Fibroblast of skin of abdomen (primary cell): ENCODE measurements at places on chromosomes 5 and 9.

DNA sequence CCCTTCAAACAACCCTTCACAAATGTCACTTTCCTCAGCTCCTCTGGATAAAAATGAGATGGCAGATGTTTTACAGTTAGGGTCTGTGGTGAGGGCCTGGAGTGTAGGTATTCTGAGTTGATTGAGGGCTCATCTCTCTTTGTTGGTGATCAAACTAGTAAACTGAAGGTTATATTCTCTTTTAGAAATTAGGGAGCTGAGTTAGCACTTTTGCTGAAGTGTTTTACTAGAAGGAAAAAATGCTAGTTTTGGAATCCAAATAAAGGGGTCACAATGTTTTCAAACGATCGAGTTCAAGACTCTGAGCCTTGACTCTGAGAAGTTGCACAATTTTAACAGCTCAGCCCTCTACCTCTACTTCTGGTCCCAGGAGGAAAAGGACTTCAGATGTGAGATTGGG is 23.4 kb downstream of the RHOBTB3 start:
- no peak for DNase-seq

DNA sequence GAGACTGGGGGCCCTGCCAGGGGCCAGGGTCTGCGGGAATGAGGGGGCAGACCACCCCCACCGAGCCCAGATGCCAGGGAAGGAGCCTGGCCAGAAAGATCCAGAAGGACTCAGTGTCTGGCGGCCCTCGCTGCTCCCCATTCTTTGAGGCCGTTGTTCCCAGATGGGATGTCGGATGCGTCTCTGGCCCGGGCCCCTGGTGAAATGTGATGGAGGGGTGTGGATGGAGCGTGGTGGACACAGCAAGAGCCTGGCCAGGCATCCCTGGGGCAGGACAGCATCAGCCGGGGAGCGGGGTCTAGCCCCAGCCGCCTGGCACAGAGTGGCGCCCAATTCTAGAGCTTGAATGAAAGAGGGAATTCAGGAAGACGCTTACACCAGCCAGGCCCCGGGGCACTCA is 46.2 kb upstream of the NKD2 start:
- DNase-seq = no peak

DNA sequence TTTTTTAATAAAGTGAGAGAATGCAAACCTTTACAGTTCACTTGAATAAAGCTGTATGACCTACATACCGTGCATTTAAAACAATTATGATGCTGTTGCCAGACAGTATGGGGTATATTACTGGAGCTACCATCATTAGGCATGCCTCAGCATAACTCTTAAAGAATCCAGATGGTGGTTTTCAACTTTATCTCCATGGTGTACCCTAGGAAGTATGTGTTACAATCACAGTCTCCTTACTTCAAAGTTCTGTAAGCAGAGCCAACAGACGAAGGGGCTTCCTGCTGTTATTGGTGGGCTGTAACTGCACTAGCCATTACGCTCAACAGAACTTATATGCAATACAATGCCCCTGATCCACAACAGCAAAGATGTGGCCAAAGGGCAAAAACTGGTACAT is 803.3 kb downstream of the DTWD2 start:
- no peak for DNase-seq

DNA sequence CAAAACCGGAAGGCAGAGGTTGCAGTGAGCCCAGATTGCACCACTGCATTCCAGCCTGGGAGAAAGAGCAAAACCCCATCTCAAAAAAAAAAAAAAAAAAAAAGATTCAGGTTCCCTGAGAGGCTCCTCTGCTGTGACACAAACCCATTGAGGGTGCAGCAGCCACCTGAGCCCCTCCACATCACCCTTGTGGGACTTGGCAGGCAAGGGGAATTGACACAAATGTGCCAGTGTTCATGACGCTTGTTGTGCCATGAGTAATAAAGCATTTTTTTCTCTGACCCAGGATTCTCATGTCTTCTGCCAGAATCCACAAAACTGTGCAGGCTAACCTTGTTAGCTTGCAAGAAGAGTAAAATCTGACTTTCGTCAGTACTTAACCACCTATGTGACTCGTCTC is 149.6 kb downstream of the TTC39B start:
- no peak for DNase-seq

DNA sequence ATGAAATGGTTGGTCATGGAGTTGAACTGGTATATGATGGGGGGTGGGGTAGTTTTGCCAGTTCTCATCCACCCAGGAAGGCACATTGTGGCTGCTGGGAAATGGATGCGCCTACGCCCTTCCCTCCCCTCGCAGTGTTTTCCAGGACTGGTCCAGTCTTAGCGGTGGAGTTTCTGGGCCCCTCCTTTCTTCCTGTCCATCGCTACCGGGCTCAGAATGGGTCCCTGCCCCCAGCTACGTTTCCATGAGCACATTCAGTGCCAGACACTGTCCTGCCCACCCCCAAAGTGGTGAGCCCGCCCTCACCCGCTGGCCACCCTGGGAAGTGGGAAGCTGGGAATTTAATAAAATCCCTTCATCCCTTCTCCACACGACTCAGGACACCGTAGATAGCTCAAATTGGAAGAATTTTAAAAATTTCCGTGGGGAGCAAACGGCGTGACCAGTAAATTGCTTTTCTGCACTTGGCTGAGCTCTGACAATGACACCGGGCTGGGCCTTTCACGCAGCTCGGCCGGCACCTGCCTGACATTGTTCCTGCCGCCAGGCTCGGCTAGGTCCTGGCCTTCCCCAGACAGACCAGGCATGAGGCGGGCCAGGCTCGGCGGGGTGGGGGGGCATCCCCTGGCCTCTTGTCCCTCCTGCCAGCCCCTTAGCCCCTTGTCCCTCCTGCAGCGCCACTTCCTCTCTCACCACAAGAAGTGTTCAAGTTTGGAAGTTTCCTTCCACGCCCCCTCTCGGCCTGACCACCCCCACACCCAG is 3.6 kb downstream of the FGF18 start:
- no peak for DNase-seq

GRCh38 chr5:143350341-143350740 is 53.1 kb downstream of the NR3C1 start:
- DNase-seq = no peak

DNA sequence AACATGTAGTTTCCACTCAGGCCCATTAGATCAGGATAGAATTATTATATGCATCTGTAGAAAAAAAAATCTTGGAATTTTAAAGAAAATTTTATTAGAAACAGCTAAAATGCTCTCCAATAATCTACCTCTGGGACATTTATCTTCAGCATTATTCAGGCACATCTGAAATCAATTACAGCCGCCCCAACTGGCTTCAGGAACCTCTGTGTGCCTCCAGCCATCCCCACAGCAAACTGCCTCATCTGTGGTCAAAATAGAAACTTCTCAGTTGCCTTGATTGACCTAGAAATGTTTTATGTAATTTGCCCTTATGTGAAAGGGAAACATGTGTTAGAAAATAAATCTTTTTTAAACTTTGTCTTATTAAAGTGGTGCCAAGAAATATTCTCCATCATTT is 120.1 kb upstream of the LPAR1 start:
- DNase-seq = peak; percentile 83

- peak; percentile 78 for DNase-seq
Measured at GRCh38 chr9:116661037-116661954, 25.8 kb upstream of the TRIM32 start.

DNA sequence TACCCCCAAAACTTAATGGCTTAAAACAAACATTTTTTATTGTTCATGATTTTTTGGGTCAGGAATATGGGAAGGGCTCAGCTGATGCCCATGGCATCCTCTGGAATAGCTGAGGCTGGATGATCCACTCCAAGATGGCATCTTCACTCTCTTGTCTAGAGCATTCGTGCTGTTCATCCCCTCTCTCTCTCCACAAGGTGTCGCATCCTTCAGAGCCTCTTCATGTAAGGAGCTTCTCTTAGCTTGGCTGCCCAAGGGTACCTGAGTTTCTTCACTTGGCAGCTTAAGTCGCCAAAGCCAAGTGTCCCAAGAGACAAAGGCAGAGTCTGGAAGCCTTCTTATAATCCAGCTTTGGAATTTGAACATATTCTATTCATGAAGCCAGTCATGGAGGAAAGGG is 294.7 kb downstream of the CHSY3 start:
- peak; percentile 29 for DNase-seq

DNA sequence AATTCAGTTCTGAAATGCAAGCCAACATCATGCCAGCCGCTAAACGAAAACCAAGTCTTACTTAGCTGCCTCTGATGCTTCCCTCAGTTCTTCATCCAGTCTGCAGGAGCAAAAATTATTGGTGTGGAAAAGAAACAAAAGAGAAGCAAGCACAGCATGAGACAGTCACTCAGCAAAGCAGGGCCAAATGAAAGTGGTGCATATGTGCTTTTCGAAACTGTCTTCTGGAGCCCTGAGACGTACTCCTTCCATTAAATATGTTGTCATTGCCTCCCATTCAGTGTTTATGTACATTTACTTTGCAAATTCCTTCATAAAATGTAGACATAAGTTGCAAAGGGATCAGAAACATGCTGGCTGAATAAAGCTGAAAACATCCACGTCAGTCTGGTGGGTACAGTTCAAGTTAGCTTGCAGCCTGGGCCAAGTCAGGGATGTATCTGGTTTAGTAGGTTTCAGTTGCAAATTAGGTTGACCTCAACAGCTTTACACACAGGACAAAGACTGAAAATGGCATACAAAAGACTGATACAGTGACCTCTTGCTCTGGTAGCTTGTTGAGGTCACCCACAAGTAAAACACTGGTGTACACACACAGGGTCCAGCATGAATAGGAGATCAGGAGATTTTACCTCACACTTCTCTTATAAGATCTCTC is 139.7 kb upstream of the PCA3 start:
- DNase-seq = peak; percentile 8

GRCh38 chr9:131385296-131385695 is 8.6 kb upstream of the PRRC2B start:
- DNase-seq = no peak

DNA sequence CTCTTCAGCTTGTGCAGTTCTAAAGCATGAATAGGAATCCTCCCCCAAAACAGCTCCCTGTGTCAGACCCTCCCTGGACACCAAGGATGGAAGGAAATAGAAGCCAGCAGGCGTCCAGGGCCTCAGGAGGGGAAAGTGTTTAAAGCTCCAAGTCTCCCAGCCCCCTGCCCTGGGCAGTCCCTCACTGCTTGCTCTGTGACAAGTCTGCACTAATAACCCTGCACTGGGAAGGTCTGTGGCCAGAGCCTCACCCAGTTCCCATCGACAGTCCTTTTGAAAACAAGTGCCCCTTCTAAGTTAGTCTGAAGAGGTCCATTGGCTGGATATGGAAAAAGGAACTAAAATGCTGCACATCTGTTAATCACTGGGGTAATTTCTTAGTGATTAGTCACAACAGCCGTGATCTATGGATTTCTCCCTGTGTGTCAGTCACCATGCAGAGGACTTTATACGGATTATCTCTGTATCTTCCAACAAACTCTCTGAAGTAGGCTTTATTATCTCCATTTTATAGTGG is 195.3 kb downstream of the FBXL7 start:
- peak; percentile 85 for DNase-seq

GRCh38 chr5:76514713-76515112 is 108.5 kb downstream of the F2RL2 start:
- no peak for DNase-seq

GRCh38 chr9:106077731-106078130 is 383.4 kb downstream of the TMEM38B start:
- DNase-seq = no peak

DNA sequence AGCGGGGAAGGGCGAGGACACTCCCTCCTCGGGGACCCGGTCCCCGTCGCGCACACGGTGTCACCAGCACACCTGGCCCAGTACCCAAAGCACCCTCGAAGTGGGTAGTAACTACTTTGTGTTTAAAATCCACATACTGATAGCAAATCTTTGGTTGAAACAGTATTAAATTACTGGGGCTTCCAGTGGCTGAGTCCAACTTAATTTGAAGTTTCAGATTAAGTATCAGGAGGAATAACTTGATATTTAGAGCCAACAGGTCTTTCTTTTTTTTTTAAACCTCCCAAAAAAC is 615 bp downstream of the ATG10 start:
- DNase-seq = no peak

GRCh38 chr5:78490709-78491485 is 130.5 kb downstream of the SCAMP1 start:
- DNase-seq = no peak

- no peak for DNase-seq
Measured at GRCh38 chr5:155822177-155822576, 504.8 kb upstream of the SGCD start.

DNA sequence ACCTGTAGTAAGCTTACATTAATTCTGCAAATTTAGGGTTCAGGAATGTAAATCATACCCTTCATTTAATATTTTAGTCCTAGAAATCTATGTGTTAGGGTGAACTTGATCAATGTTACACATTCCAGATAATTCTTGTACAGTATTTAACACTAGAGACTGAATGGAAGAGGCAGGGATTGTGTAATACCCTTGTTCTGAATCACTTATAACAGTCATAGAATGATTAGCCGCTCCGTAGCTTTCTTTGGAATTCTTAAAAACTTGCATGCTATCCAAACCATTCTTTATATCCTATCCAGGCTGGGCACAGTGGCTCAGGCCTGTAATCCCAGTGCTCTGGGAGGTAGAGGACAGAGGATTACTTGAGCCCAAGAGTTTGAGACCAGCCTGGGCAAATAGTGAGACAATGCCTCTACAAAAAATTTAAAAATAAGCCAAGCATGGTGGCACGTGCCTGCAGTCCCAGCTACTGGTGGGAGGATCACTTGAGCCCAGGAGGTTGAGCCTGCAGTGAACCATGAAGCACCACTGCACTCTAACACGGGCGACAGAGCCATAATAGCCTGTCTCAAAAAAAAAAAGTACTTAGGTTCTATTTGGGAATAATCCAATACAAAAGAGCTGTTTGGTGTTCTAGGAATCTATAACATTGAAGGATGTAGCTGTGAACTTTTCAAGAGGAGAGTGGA is 8.3 kb downstream of the ZNF483 start:
- peak; percentile 1 for DNase-seq

DNA sequence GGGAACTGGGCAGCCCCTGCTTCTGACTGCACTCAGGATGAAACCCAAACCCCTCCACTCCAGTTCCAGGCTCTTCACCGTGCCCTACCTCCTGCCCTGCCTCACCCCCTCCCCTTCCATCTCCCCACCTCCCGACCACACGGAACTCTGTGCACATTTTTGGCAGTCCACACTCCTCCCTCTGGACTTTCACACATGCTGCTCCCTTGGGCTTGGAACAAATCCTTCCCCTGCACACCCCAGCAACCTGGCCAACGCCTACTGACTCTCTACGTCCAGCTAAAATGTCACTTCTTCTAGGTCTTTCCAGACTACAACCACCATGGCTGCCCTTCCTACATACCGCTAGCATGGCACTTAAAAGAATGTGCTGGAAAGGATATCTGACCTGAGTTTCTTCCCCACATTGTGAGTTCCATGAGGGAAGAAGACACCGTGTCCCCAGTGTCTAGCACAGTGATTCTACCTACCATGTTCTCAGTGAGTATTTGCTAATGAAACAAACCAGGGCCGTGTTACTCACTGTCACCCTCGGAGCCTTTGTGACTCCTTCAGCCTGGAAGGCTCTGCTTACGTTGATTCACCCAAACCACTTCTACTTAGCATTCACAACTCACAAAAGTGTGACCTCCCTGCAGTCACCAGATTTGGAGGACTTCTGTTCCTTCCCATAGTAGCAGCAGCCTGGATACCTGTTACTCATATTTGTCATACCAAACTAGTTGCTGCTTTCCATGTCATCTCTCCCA is 18.7 kb downstream of the RETREG1 start:
- no peak for DNase-seq
